ENCODE measurements at places on chromosomes 1 and 21.

- no peak for DNase-seq
Observed at GRCh38 chr1:181131255-181131941, 42.9 kb downstream of the IER5 start.

- no peak for DNase-seq
Observed at GRCh38 chr1:187053876-187054275, 225.1 kb downstream of the PLA2G4A start.

DNA sequence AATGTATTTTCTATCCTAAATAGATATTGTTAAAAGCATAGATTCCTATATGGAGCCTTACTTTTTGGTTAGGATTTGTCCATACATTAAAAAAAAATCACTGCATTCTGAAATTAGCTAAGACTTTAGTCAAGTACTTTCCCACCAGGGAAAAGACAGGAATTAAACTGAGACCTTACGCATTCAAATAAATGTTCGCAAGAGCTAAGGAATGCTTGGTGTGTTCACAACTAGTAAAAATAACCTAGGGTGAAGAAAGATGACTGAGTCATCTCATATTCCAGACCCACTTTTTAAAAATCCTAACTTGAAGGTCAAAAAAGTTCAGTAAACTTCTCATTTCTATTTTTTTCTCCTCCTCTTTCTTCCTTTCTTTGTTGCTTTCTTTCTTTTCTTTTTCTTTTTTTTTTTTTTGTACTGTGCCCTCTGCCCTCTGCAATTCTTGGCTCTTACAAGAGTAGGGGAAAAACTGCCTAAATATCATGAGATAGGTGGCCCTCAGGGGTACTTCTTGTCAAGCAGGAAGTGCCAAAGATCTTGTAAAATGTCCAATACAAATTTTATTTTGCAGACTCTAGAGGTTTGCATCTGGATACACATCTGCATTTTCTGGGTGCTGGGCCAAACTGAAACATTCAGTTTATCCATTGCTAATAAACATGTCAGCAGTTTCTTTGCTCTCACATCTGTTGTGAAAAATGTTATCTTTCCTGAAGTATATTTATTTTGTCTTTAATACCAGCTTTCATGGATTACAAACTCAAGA, 121.4 kb upstream of the GORAB start:
- no peak for DNase-seq

GRCh38 chr1:24481843-24482610, 20.6 kb upstream of the RCAN3 start:
- DNase-seq, result no peak

GRCh38 chr1:76511558-76512179, 355.6 kb upstream of the ST6GALNAC5 start:
- no peak for DNase-seq

- DNase-seq, result no peak
Observed at GRCh38 chr1:63545780-63546179, 22.5 kb downstream of the EFCAB7 start.

DNA sequence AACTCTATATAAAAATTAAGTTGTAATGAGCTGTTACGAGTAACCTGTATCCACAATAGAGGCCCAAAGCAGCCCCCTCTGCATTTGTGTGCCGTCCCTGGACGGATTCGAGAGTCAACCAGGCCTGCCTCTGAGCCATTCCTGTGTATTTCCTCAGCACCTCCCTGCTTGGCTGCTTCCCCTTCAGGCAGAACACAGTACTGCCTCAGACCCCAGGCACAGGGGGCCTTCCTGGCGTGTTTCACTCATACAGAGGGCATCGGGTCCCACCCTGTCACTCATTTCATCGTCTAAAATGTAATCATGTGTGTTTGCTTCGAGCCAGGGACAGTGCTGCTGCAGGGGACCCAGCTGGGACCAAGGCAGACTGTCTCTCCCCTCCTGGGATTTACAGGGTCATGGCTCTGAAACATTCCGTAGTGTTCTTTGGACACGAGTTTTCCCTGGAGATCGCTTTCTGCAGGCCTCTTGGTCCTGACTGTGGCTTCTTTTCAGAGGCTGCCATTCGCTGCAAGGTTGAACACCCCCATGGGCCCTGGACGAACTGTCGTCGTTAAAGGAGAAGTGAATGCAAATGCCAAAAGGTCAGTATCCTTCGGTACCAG, 19.4 kb downstream of the LGALS8 start:
- DNase-seq, result no peak

DNA sequence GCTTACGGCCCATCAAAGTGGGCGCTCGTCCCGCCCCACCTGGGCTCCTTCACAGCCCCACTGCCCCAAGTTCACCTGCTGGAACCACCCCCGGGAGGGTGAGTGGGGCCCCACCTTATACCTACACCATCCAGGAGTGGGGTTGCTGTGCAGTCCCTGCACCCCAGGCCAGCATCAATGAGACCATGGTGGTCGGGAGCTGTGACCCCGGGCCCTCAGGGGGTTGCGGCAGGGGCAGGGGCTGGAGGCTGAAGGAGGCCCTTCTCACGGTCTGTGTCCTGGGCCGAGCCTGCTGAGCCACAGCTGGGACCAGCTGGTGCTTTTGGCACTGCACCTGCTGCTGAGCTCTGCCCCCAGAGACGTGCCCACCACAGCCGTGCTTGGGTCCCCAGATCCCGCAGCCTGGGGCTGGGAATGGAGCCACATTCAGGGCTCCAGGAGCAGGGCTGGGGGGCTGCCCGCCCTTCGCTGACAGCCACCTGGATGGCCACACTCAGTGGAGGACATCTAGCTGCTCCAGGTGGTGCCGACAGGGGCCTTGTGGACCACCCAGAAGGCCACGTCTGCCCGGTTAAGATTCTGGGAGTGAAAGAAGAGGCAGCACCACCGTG, 17.4 kb downstream of the ACTRT2 start:
- no peak for DNase-seq

DNA sequence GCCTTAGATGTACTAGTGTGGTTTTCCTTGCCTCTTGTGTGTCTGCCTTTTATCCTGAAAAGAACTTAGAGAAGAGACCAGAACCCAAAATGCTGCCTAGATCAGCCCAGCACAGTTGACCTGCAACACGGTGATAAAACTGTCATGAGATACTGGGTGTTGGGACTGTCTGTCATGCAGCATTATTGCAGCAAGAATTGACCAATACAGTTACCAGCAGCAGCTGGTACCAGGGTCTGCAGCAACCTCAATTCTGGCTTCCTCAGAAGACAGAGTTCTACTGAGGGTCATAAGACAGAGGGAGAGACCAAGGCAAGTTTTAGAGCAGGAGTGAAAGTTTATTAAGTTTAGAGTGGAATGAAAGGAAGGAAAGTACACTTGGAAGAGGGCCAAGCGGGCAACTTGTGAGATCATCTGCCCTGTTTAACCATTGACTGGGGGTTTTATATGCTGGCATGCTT, 182.0 kb downstream of the DYRK1A start:
- DNase-seq, result no peak

DNA sequence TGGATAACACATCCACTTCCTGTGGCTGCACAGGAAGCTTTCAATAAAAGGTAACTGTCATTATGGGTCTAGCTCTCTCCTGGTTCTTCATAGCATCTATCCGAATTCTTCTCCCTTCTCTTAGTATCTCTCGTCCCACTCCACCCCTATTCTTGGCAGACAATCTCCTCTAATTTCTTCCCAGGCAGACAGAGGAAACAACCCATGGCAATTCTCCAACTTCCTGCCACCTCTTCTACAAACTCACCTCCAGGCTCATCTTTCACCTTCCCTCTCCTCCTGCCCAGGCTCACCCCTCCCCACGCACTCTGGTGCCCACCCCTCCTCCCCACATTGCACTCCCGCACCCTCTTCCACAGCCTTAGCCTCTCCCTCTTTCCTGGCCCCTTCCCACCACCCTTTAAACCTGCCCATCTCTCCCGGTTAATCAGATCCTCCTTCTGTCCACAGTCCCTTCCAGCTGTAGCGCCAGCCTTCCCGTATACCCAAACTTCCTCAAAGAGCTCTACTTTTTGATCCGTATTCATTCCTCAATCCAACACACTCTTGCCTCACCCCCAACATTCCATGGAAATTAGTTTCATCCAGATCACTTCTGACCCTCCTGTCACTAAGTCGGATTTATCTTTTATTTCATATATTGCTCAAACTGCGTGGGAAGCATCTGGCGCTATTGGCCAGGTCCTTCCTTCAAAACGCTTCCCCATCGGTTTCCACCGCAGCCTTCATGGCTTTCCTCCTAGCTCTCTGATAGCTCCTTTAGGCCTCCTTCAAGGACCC, 25.9 kb downstream of the SHISA4 start:
- no peak for DNase-seq

- no peak for DNase-seq
Observed at GRCh38 chr1:232628335-232629249, 1.3 kb downstream of the SIPA1L2 start.

- no peak for DNase-seq
Observed at GRCh38 chr1:229093609-229094336, 177.1 kb upstream of the RAB4A start.

Measured in left ventricle myocardium inferior (tissue), 1 donor.